ENCODE measurements at places on chromosomes 3 and 15.

- no peak for DNase-seq
Measured at GRCh38 chr15:43975326-43975725, 148.5 kb downstream of the WDR76 start.

DNA sequence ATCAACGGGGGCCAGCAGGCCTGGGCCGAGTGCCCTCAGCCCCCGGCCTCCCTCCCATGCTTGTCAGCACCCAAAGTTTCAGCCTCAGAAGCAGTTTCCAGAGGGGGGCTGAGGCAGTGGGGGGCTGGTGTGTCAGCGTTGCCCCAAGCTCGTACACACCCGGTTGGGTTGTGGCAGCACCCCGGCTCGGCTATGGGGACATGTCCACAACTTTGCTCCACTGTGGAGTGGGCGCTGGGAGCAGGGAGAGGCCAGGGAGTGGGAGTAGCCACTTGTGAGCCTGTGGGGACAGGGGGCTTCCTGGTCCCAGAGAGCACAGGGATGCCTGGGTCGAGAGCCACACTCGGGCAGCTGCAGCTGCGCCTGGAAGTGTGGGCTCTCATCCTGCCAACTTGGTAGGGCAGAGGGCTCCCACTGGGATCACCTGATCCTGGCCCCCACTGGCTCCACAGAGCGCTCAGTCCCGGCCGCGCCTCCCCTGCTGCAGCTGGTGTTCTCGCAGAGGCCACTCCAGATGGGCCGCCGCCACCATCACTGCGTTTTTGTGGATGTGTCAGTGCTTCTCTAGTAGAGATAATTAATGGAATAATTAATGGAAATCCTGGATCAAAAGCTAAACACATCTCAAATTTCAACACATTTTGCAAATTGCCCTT lies 75.1 kb downstream of the NR1D2 start:
- DNase-seq, result no peak

DNA sequence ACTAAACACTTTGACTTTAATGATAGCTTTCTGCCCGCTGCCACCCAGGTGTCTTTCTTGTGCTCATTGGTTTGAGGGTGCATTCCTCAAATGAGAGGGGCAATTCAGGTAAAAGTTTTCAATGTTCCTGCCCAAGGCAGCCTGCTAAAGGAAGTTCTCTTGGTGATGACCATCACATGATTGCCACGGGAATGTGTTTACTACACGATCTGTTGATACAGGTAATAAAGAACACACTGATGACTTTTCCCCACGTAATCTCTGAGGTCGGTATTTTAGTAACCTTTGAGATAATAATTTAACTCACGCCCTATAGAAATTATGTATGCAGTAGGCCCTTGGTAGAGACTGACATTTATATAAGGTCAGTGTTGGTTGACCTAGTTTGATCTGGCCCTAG lies 39.3 kb downstream of the FNDC3B start:
- no peak for DNase-seq

DNA sequence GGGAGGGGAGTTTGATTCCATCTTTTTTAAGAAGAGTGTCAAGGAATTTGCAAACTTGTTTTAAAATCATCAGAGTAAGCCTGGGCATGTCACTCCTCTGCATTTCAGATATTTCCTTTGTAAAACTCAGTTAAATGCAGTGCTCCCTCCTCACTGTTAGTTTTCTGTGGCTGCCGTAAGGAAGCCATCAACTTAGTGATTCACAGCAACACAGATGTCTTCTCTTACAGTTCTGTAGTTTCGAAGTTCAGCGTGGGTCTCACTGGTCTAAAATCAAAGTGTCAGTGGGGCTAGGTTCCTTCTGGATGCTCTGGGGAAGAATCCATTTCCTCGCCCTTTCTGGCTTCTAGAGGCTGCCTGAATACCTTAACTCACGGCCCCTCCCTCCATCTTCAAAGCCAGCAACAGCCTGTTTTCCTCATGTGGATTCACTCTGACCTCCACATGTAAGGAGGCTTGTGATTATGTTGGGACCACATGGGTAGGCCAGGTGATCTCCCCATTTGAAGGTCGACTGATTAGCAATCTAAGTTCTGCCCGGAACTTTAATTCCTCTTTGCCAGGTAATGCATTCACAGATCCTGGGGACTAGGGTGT lies 12.4 kb downstream of the ISG20 start:
- no peak for DNase-seq

- DNase-seq, result no peak
Measured at GRCh38 chr3:120688121-120688520, 6.1 kb upstream of the HGD start.

- DNase-seq, result no peak
Measured at GRCh38 chr3:99485286-99485685, 153.1 kb upstream of the COL8A1 start.

GRCh38 chr3:80535286-80535685 lies 767.5 kb upstream of the ROBO1 start:
- DNase-seq, result no peak

DNA sequence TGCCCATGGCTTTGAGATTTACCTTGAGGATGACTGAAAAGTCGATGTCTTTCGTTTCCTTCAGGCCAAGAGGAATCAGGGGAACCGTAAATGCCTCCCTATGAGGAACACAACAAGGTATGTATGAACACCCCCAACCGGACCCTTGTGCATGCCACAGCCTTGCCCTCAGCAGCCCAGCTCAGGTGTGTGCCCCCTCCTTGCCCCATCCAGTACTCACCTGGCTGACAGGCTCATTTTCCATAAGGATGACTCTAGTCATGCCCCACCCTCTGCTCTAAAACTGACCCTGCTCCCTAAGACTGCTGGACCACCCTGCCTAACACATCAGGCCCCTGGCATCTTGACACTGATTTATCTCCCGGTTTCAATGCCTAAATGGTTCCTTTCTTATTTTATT lies 270.0 kb downstream of the GOLGA6L6 start:
- no peak for DNase-seq

DNA sequence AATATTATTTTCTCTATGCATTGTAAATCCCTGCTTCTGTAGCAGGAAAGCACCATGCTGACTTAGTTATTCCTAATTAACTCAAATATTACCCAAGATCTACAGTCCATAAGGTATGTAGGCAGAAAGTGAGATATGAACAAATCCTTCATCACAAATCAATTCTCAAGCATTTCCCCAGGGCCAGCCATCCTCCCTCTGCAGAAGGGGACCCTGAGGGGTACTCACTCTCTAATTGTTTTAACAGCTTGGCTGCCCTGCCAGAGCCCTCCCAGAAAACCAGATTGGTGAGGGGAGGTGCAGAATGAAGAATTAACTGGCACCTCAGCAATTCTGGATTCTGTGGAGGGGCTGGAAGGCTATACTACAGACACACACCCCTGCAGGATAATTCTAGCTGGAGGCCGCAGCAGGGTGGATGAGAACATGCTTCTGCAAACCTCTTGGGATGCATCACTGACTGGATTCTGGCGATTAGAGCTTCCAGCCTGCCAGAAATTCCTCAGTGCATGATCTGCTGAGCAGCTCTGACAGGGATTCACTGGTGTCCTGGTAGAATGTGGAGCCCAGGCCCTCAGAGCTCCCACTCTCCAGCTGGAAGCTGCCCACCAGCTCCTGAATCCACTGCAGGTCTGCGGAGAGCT lies 88.6 kb upstream of the HERC1 start:
- DNase-seq, result no peak

DNA sequence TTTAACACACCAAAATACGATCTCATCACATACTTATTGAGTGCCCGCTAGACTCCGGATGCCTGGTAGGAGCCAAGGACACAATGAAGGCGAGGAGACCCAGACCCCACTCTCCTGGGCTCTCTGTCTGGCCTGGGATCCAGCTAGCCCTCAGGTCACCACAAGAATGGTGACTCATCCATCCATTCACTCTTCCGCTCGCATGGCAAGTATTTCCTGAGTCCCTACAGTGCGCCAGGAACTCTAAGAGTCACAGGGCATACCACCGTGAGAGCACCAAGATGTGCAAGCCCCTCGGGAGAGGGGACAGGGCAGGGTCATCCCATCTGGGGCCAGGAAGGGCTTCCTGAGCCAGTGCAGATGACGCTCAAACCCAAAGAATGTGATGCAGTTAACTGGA lies 101.6 kb upstream of the PRR20G start:
- DNase-seq, result no peak

GRCh38 chr15:90801803-90802202 lies 66.6 kb upstream of the FURIN start:
- DNase-seq, result no peak

GRCh38 chr3:183281126-183281797 lies 28.2 kb downstream of the B3GNT5 start:
- no peak for DNase-seq

DNA sequence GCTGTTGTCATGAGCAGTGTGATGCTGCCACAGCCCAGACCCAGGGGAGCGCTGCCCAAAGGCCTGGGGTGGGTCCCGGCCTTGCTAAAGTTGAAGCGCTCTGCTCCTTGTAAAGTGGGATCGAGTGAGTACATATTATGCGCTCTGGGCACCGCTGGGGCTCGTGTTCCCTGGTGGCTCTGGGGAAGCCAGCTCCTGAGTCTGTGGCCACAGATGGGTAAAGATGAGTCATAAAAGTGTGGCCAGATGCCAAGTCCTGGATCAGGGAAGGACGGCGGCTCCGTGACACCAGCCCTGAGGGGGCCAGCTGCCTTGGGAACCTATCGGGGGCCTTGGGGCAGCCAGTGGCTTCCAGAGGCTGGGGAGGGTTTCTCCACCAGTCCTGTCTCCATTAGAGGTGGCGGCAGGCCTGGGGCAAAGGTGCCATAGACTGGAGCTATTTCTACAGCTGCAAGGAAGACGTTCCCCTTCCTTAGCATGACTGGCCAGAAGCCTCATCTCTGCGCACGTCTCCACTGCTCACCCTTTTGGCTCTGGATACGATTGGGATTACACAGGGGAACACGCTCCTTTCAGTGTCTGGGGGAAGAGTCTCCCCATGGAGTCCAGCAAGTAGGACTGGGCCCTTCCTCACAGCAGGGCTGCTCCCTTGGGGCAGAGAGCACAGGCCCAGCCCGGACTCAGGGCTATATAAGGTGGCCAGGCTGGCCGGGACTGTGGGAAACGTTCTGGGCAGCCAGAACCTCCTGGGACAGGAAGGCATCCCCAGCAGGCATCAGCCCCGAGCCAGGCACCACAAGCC lies 1.2 kb upstream of the ITIH4 start:
- DNase-seq, result no peak

GRCh38 chr3:195859846-195860411 lies 48.2 kb upstream of the MUC4 start:
- DNase-seq, result no peak

- no peak for DNase-seq
Measured at GRCh38 chr3:73681610-73682009, 56.9 kb upstream of the PDZRN3 start.

DNA sequence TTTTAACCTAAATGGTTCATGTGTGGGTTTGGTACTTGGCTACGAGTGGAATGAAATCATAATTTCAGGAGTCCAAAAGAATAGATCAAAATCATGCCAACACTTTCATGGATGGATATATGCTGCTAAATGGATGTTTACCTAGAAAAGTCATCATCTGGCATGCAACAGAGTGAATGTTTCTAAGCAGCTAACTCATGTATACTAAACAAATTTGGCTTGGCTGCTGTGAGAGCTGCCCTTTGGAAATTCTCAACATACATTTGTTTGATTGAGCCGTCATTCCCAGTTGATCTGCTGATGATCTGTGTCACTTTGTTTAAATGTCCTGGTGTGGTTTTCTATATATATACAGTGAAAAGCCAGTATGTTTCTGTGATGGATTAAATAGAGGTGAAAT lies 263.3 kb downstream of the MECOM start:
- DNase-seq, result no peak

- DNase-seq, result no peak
Measured at GRCh38 chr3:136885357-136886213, 23.6 kb downstream of the NCK1 start.

GRCh38 chr15:97849183-97849582 lies 111.3 kb upstream of the ARRDC4 start:
- no peak for DNase-seq

- DNase-seq, result no peak
Measured at GRCh38 chr3:193906849-193907410, 229.0 kb upstream of the HES1 start.

DNA sequence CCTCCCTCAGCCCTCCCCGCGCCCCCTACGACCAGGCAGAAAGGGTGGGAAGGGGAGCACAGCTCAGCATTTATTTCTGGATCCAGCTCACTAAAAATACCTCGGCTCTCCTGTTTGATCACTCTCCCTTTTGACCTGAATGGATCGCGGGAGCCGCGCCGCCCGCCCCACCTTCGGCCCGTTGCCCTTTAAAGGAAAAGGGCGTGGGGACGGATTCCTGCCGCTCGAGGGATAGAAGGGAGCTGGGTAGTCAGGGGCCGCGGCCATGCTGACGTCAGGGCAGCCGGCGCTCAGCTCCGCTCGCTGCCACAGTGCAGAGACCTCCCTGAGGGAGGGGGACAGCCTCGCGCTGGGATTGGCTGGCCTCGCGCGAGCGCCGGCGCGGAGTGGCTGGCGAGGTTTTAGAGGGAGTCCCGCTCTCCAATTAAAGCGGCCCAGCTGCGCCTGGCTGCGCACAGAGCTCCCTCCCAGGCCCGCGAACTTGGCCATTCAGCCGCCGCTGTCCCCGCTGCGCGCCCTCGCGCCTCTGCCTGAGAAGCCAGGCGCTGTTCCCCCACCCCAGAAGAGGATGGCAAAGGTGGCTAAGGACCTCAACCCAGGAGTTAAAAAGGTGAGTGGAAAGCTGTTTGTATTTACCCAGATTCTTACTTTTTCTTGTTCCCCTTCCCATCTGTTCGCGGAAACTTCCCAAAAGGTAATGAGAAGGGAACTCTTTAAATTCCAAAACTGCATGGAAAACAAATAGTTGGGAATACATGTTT lies at the start of gene LMCD1:
LMCD1 (plus strand) TSS at position 453 of the 761 bp plus-strand sequence; CDS start at position 569, 116 bp downstream.
- peak; percentile 72 for DNase-seq

GRCh38 chr15:46014532-46014931 lies 379.7 kb downstream of the SQOR start:
- no peak for DNase-seq

DNA sequence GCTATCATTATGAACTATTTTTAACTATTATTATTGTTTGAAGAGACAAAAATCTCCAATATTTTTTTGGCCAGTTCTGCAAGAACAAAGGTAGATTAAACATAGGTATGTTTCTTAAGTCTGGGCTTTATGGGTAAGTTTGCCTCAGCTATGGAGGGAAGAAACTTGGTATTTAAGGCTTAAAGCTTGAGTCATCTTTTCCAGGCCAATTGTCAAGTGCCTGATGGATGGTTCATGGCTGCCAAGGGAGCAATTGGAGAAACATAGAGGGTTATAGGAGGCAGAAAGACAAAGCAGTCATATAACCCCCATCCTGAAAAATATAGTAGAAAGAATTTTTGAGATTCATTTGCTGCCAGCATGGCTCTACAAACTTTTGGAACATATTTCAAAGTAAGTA lies 7.2 kb upstream of the STAC start:
- no peak for DNase-seq

GRCh38 chr15:83205725-83206324 lies 1.8 kb downstream of the HDGFL3 start:
- DNase-seq, result no peak

GRCh38 chr15:60520013-60520824 lies 41.3 kb upstream of the ICE2 start:
- no peak for DNase-seq

Measured in stimulated activated CD4-positive, alpha-beta T cell treated with anti-CD3 and anti-CD28 coated beads, Interleukin-2, amount 100 ng/mL, for 4 hours (primary cell).